Fibroblast of skin of scalp (primary cell): ENCODE measurements at places on chromosomes 12 and 14.
A peak's percentile ranks its signal among the peaks of the same experiment; 100 is the strongest.

DNA sequence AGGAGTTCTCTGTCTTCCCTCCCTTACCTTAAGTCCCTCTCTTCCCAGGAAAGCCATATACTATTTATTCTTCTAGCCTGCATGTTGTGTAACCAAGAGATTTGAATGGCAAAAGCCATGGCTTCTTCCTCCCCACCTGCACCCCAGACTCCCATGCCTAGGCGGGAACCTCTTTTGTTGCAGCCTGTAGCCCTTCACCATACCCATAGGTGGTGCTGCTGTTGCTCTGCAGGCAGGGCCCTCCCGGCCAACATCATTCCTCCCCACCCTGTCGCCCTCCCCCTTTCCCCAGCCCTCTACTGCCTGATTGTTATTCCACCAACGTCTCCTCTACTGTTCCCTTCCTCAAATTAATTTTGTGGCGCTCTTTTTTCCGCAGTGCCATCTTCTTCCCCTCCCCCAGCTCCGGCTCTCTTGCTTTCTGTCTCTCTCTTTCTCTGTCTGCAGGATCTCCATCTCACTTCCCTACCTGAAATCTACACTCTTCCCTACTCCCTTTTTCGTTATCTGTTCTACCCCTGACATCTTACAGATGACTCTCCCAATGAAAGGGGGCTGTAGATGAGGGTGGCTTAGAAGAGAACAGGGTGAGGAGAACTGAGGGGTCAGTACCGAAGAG, 13.8 kb downstream of the NGDN start:
- peak; percentile 32 for DNase-seq

- no peak for DNase-seq
Measured at GRCh38 chr12:62694632-62695031, 228.0 kb downstream of the MON2 start.

- DNase-seq = no peak
Measured at GRCh38 chr14:104132981-104133380, 5.4 kb upstream of the KIF26A start.

DNA sequence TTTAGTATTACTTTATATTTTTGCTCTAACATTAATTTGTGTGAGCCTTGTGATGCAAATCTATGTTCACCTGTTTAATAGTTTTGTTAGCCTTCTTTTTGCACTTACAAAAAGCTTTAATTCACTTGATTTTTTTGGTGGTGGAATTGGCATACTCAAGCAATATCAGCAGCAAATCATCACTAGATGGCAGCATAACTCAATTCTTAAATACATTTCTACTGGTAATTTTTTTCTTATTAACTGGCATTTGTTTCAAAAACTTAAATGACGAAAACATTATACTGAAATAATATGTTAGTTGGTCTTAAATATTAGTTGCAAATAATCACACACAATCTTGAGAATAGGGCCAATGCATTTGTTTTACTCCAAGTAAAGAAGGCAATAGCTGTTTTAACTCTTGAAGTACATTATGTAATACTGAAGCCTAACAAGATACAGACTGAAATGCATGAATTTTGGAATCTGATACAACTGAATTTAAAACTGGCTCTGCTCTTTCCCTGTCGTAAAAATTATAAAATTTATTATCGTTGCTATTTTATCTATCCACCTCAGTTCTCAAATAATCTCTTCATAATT, 151.5 kb downstream of the ATXN7L3B start:
- DNase-seq = peak; percentile 46
